ENCODE measurements at places on chromosomes 6 and 20. TPM values are rescaled to one million over a fixed set of nuclear protein-coding genes. Genes with fewer than 3 reads are reported as not detected.

Gene PNPLA1
- polyA plus RNA-seq: 0.27 TPM

Gene HLA-DRB1
- 20.5 TPM for polyA plus RNA-seq

Gene FNDC11
- 0.13 TPM for polyA plus RNA-seq

Gene BANF2
- not detected for polyA plus RNA-seq

Gene SNAI1
- polyA plus RNA-seq: 11.9 TPM

Gene KATNA1
- 21.1 TPM for polyA plus RNA-seq

Gene TMEM244
- polyA plus RNA-seq: not detected

Gene KCNK5
- polyA plus RNA-seq: 1.1 TPM

Gene FRK
- polyA plus RNA-seq: 0.32 TPM

Gene TP53TG5
- 0.89 TPM for polyA plus RNA-seq

Gene MATN4
- polyA plus RNA-seq: 0.45 TPM

DNA sequence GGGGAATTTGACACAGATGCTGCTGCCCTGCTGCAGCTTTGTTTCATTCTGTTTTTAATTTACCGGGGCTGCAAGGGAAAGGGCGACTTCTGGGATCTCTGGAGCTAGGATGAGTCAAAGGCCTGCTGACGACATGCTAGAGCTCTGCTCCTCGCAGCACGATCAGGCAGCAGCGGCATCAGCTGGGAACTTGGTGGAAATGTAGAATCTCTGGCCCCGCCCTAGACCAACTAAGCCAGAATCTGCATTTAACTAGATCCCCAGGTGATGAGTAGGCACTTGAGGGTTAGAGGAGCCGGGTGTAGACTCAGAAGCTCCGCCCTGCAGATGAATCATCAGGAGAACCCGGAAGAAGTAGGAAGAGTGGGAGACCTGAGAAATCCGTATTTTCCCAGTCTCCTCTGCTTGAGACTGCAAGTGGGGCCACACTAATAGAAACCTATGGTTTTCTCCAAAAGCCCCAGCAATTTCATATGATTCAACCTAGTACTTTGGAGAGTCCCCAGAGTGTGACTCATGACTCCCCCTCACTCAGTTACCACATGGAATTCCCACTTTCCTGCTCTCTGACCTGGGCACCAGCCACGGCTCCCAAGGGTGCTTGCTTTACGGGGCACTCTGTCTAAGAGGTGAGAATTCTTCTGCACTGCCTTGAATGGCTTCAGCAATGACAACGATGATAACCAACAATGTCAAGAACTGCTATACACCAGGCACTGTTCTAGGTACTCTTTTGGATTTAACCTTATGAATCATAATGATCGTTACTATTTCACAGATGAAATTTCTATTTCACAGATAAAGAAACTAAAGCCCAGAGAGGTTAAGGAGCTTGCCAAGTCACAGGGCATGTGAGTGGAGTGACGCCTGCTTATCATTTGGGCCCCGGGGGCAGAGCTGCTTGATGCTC is 18.1 kb downstream of the TUBB2B start:
- DNase-seq: no peak

DNA sequence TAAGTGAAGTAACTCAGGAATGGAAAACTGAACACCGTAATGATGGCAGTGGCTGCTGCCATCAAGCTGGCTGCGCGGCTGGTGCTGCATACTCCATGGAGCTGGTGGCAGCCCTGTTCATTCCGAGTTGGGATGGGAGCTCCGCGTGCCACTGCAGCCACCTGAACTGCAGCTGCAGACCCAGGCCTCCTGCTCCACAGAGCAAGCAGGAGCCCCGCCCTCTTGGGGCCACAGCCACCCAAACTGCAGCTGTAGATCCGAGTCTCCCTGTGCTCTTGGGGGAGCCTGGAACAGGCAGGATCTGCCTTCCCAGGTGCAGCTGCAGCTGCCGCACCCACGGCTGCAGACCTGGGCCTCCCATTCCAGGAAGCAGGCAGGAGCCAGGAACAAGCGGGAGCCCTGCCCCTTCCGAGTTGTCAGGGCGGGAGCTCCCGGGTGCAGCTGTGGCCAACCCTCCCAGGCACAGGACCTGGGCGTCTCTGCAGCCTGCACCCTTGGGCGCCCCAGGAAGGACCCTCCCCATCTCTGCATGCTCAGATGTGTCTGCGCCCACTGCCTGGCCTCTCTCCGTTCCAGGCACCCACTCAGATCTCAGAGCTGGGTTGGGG is 120.2 kb downstream of the GMPR start:
- no peak for DNase-seq

- DNase-seq: no peak
These were observed 84.3 kb upstream of the NRN1 start for GRCh38 chr6:6090861-6091607.

DNA sequence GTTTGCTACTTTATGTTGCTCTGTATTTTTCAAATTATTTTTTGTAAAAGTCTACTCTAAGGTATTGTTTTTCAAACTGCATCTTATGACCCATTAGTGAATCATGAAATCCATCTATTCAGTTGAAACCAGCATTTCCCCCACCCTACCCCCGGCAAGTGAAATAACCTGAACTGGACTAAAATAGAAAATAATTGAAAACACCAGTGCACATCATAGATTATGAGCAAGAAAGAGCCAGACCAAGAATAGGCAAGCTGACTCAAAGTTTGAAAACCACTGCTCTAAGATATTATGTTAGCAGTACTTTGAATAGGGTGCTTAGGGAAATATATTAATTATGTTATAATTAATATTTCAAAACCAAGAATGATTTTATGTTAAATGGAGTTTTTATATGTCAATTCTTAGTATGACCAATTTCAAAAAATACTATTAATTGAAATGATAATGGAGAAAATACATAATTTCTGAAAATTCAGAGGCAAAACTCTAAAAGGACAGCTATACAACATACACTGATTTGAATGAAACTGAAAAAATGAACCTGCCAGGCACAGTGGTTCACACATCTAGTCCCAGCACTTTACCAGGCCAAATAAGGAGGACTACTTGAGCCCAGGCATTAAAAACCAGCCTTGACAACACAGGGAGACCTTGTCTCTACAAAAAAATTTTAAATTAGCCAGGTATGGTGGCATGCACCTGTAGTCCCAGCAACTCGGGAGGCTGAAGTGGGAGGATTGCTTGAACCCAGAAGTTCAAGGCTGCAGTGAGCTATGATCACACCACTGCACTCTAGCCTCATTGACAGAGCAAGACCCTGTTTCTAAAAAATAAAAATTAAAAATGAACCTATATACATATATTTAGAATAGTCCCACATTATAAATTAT is 112.0 kb downstream of the CDK19 start:
- DNase-seq: no peak

- peak; percentile 85 for DNase-seq
These were observed 63.2 kb downstream of the SLC24A3 start for GRCh38 chr20:19275630-19276071.

GRCh38 chr6:36838896-36839748 is at the start of gene CPNE5:
TSS of gene CPNE5 (minus strand) at chr6:36839444. CDS start at chr6:36839377, 67 bp downstream.
- peak; percentile 42 for DNase-seq

DNA sequence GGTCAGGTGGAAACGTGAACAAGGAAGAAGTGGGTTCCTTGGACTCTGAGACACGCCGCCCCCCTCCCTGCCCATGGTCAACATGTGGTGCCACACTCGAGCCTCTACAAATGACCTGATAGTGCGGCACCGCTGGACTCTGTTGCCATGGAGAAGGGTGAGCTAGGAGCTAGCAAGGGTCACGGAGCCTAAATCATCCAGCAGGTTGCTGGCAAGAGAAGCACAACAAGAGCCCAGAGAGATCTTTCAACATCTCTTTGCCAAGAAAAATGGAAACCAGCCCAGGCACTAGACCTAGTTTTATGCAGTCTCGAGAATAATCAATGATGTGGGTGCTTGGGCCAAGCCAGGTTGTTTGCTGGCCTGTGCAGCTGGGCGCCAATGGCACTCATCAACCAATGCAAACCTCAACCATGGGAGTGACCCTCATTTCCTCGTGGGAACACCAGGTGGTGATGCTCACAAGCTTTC is 69.5 kb downstream of the NOL4L start:
- no peak for DNase-seq

DNA sequence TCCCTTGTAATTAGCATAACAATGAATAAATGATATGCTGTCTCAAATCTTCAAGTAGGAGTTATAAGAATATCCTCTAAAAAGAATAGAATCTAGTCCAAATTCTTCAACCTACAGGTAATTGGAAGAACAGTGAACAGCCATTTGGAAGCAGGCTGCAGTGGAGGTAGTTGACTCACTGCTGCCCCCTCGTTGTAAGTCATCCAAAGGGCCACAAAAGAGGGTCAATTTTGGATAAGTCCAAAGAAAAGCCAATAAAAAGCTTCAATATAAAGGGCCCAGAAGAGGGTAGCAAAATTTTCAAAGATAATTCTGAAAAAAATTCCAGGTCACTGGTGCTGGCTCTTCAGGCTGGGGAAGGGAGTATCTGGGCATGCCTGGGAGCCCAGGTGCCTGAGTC is 60.8 kb upstream of the SSTR4 start:
- no peak for DNase-seq

DNA sequence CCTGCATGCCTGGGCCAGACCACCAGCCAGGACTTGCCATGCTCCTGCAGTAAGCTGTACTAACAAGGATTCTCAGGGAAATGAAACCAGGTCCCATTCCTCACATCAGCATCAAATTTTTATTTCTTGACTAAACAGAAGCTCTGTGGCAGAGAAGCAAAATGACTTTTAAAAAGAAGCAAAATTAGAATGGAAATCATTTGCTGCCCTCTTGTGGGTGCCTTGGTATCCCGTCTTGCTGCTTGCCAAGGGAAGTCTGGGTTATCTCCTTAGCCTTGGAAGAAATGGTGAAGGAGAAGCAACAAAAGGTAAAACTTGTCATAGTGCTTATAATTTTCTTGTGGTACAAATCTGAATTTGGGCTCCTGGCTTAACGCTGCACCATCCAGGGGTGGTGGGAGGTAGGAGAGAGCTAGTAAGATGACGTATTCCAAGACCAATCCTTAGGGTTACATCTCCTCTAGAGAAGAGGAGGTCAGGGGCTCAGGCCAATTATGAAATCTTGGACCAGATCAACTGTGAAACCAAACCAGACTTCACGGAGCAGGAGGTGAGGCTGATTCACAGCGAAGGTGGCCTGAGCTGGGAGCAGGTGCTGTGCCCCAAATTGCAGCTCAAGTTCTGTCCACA is 107.5 kb downstream of the FAXC start:
- DNase-seq: no peak

DNA sequence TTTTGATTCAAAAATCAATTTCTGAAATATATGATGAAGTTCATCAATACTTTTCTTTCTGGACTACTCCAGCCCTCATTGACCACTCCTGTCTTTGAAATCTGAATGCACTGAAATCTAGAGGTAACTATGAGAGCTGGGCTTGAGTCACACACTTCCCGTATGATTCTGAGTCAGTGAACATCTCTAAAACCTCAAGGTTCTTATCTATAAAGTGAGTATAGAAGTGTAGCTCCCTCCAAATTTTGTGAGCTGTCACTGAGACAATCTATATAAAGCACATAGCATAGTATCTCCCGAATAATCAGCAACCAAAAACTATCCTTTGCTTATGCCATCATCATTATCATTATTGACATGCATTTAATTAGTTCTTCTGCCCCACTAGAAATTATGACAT is 182.4 kb downstream of the TSHZ2 start:
- DNase-seq: no peak

DNA sequence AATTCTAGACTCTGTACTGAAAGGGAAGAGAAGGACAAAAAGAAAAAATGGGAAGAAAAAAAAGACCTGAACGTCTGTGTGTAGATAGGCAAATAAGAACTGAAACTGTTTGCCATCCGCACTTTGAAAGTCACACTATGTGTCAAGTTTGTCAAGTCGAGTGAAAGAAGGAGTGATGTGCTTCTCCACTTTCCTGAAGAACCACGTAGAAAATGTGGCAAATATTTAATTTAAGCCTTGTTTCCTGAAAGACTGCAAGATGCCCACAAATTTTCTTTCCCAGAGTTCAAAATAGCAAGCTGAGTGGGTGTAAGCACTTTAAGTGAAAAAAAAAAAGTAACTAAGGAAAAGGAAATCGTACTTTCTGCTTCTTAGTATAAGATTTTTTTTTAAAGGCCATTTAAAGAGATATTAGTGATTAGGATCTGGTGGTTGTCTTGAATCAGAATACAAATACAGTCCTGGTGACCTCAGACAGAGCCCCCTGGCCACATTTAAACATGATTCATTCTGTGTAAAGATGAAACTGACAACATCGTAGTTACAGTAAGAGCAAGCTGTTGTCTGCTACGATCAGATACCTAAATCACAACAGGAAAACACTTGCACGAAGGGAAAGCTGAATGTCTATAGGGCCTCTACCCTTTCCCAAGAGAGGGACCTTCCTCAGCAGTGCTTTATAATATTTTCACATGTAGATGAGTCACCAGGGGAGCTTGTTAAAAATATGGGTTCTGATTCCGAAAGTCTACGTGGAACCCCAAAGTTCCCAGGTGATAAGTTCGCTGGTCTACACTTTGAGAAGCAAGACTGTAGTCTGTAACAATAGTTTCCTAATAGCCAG is 102.3 kb downstream of the HIVEP2 start:
- DNase-seq: no peak

- DNase-seq: no peak
These were observed 112.1 kb upstream of the IYD start for GRCh38 chr6:150256618-150257272.

DNA sequence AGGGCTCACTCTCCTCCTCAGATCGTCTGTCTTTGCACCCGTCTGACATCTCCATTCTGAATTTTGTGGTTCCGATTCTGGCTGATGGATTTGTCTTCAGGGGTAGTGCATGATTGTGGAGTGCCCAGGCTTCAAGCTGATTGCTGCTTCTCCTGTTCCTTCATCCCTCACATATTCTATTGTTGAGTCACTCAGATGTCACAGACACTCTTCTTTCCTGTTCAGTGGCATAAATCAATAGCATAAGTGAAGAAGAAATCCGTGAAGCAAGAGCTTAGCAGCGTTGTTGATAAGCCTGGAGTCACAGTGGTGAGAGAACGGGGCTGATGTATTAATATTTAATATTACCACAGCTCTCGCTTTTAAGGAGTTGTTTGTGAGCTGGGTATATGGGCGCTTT is 152.5 kb downstream of the MTHFD1L start:
- no peak for DNase-seq

GRCh38 chr6:145895802-145896201 is 68.4 kb downstream of the SHPRH start:
- no peak for DNase-seq

GRCh38 chr6:147164761-147165160 is 39.5 kb upstream of the STXBP5 start:
- DNase-seq: no peak

DNA sequence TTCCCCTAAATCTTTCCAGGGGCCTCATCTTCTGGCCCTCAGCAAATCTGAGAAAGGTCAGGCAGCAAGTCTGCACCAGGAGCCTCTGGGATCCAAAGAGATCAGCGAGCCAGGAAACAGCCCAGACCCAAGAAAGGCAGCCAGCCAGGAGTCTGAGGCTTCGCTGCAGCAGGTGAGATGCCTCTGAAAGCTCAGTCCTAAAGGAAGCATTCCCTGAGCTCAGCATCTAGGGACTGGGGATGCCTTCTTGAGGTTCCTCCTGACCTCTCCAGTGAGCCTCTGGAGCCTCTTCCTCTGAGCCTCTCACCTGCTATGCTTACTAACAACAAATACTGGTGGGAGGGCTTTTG is 118.8 kb upstream of the MAFB start:
- no peak for DNase-seq

All from hindlimb muscle (tissue), 1 donor.